ENCODE measurements at places on chromosomes 11 and 22. TPM values are rescaled to one million over a fixed set of nuclear protein-coding genes. Genes with fewer than 3 reads are reported as not detected.

Gene PLET1
- total RNA-seq, result not detected

Gene SLC22A6
- total RNA-seq, result not detected

Gene PACS1
- total RNA-seq, result 37.6 TPM

Gene TH
- not detected for total RNA-seq

Gene PKP3
- total RNA-seq, result 1,016 TPM

Gene MPPED1
- not detected for total RNA-seq

Gene DRICH1
- total RNA-seq, result not detected

Data from esophagus squamous epithelium (tissue), 5 donors.